ENCODE measurements at places on chromosomes 7 and 10. TPM values are rescaled to one million over a fixed set of nuclear protein-coding genes. Genes with fewer than 3 reads are reported as not detected.

The SLC18A3 gene
- total RNA-seq = 21.5 TPM

The ETV1 gene
- total RNA-seq = 51.8 TPM

The EPHA1 gene
- total RNA-seq = 4.7 TPM

The IL6 gene
- total RNA-seq = not detected

The ZNF25 gene
- 7.7 TPM for total RNA-seq
